ENCODE measurements at places on chromosomes 5 and 9.
A peak's percentile ranks its signal among the peaks of the same experiment; 100 is the strongest.

DNA sequence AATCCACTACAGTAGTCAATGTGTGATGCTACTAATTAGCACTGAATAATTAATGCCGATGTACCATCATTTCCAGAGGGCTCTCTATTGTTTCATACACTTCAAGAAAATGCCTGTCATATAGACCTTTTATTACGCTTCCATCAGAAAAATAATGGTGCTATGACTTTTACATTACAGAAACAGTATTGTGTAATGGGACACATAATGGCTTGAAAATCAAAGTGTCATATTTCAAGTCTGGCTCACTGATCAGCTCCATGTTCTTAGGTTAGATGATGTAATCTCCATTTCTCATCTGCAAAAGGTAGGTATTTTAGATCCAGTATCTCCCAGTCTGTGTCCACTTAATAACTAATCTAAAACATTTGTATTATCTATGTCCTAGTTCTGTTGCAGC is 990.6 kb upstream of the TYRP1 start:
- no peak for DNase-seq

DNA sequence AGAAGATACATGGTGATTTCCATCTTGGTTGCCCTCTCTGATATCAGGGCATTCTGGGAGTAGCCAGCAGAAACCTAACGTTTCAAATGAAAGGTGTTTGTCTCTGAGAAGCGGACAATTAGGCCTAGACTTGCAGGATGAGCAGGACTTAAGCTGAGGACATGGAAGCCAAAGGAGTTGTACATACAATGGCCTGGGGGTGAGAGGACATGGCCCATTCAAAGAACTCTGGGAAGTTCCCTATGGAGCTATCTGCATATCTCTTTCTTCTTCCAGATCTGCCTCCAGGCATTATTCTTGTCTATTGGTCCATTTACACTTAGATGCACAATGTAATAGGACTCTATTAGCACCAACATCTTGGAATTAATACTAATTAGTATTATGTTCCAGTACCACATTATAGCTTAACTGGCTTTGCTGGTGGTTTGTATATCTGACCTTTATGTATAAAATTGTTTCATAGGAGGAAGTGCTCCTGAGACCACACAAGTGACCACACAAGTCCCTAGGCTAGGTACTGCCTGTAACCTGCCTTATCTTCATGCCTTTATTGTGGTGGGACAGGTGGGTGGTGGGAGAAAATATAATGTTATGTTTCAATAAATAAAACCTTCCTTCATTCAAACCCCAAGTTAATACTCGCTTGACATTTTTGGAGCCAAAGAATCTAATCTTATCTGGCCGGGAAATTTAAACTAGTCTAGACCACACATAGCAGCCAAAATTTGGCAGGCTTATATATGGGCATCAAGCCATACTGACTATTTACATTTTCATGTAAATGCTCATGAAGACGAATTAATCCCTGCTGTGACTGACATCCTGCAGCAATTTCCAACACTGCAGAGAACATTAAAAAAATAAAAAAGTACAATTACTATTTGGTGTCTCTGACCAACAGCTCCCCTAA is 52.1 kb upstream of the EQTN start:
- DNase-seq: no peak

DNA sequence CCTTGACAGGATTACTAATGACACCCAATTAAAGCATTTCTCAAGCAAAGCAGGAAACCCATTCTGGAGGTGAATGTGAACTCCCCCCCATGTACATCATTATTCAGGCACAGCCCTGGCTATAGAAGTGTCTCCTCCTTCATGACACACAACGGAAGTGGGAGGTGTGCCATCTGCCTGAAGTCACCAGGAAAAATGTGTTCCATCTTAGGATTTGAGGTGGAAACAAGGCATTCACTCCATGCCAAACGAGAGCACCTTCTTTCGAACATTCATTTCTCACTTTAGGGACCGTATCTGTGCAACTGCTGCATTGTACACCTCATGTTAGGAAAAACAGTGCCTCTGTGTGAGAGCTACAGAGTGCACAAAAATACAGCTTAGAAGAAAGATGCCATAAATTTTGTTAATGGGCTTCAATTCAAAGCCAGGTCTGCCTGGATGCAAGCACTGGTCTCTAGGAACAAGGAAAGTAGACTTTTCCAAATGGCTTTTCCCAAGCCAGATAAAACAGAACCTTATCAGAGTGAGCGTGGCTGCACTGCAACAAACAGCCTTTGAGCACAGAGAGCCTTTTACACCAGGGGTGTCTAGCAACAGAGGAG is 19.4 kb downstream of the GOLM1 start:
- no peak for DNase-seq

DNA sequence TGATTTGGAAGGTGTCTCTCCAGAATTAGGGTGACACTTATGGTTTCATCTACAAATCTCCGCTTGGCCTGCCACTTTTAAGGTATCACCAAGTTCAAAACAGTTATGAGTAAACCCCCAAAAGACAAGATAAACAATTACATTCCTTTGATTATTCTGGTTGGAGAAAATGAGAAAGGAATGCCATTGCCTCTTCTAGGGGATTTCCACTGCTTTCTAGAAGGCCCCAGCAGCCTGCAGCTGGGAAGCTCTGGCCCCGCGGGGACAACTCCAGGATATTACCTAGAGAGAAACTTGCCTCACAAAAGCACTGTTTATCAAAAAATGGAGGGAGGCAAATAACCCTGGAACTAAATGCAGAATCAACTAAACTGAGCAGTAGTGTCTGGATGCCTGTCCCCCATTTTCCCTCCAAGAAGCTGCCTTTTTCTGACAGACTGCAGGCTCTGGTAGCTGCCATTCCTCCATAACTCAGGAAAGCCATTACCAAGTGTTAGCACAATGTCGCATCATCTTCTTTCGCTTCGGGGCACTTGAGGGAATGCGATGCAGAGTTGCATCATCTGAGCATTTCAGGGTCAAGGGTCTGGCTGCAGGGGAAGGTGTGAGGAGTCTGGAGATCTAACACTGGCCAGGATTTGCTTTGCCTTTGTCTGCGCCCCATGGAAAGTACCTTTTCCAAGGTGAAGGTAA is 71.5 kb upstream of the PLPP6 start:
- no peak for DNase-seq

GRCh38 chr5:13250464-13251291 is 693.8 kb downstream of the DNAH5 start:
- DNase-seq: peak; percentile 5

GRCh38 chr5:11182441-11183080 is 421.5 kb upstream of the DAP start:
- DNase-seq: peak; percentile 27

GRCh38 chr9:84136119-84136868 is 155.7 kb downstream of the RMI1 start:
- DNase-seq: no peak

DNA sequence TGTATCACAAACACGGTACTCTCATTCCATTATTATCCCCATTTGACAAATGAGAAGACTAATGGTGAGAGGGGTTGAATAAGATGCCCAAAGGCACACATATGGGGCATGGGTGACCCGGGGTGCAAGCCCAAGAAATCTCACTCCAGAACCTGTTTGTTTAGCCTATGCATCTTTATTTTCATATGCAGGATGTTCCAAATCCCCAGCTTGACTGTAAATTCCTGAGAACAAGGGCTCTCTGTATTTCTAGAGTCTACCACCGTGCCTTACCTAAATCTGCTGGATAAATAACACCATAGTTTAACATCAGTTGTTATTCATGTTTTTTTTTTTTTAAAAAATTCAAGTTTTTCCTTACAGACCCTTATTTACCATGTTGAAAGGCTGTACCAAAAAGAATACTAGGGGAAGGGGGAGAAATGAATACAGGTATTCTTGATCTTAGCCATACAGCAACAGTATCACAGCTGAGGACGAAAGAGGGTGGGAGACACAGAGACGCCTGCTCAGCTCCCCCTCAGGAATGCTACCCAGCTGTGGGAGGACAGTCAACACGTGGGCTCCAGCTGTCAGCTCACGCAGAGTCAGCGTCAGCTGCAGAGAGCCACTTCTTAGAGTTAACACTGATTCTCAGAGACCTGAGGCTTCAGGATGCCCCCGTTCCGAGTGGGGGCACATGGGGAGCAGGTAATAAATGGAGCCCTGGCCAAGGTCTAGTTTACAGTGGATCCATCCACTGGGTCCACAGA is 86.6 kb downstream of the MED27 start:
- DNase-seq: no peak

- no peak for DNase-seq
These were observed 186.0 kb downstream of the PAX5 start for GRCh38 chr9:36847781-36848673.

DNA sequence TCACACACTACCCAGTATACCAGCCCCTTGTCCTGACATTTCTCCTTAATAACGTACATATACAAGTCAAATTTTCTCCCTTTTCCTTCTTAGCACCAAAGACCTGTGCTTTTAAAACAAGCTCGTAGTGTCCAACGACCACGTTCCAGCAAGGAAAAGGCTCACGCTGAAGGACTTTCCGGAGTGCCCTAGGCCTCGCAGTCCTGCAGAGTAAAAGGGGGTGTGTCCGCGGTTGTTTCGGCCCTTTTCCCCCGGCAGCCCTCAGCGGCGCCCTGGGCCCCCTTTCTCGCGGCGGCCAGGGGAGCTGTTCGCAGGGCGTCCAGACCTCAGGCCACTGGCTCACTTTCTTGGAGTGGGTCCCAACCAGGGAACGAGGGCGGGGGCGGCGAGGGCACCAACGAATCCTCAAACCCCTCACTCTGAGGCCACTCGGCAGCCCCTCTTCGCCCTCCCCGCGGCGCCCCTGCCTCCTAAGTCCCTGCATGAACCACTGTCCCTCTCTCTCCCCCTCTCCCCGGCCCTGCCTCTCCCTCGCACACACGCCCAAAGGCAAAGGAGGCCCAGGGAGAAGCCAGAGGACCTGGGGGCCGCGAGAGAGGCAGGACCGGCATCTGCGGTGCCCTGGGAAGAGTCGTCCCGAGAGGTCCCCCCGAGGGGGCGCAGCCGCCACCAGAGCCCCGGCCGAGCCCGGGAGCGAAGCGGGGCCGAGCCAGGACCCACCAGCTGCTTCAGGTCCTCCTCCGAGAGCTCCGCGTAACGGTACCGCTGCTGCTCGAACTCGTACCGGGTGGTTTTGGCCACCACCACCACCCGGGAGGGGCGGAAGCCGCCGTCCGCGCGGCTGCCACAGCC is 720 bp downstream of the NADK2 start:
- peak; percentile 53 for DNase-seq

DNA sequence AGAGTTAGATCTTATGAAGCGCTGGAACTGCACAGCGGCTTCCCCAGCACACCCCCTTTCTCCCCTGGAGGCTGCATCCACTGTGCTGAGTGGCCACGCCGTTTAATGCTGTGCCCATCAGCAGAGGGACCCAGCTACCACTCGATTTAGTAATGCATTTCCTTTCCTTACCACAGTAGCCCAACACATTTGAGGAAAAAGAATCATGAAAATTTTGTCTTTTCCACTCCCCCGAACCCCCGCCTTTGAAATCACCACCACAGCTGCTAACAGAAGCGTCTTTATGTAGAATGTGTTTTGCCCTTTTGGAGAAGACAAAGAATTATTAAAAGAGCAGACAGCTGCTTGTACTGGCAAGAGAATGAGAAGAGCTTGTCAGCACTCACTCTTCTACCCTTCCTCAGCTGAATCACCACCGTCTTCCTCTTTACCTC is 73.2 kb downstream of the ACER2 start:
- DNase-seq: no peak

DNA sequence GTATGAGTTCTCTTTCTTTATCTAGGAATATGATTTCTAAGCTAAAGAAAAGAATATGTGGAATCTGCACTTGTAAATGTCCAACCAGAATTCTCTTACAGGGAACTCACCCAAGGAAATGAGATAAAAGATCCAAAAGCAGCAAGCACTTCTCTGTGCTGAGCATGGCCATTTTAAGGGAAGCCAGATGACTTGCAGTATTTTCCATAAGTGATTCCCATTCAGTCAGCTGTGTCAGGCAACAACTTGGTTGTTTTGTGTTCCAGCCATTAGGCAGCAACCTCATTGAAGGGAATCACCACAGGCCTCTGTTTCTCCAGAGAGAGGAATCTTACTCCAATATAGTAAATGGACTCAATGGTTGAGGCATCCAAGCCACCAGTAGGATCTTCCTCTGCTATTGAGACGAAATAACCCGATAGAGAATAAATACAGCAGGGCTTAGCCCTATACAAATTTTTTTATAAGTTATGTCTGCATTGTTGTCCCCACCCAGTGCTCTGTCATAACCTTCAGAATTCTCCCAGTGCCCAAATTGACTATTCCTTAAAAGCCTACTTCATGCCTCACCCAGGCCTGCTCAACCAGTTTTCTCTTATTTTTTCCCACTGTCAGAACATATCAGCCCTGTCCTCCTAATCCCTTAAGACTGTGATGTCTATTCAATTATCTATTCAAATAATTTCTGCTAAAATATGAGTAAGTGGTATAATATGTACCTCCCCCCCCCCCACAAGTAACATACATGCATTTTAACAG is 236.6 kb downstream of the PJA2 start:
- DNase-seq: no peak

DNA sequence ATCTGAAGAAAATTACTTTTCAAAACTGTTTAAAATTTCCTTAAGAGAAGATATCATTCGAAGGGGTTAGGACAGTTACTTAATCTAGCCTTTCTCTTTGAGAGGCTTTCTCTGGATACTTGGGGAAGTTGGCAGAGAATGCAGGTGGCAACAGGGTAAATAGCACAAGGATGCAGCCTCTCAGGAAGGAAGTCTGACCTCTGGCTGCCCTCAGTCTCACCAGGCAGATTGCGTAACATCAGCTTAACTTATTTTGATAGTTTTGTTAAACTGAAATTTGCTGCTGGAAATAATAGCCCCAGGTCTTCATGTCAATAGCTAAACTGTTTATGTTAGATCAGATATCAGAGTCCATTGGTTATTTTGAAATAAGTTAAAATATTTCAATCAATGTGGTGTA is 20.4 kb downstream of the CCDC192 start:
- DNase-seq: peak; percentile 38

- DNase-seq: no peak
These were observed 156.3 kb downstream of the GOLPH3 start for GRCh38 chr5:32017692-32018367.

- DNase-seq: no peak
These were observed 150.1 kb downstream of the RNF180 start for GRCh38 chr5:64315778-64316177.

GRCh38 chr9:87701931-87702421 is 23.9 kb upstream of the CTSL start:
- DNase-seq: no peak

GRCh38 chr9:113885183-113886025 is 9.3 kb downstream of the ZNF618 start:
- no peak for DNase-seq

DNA sequence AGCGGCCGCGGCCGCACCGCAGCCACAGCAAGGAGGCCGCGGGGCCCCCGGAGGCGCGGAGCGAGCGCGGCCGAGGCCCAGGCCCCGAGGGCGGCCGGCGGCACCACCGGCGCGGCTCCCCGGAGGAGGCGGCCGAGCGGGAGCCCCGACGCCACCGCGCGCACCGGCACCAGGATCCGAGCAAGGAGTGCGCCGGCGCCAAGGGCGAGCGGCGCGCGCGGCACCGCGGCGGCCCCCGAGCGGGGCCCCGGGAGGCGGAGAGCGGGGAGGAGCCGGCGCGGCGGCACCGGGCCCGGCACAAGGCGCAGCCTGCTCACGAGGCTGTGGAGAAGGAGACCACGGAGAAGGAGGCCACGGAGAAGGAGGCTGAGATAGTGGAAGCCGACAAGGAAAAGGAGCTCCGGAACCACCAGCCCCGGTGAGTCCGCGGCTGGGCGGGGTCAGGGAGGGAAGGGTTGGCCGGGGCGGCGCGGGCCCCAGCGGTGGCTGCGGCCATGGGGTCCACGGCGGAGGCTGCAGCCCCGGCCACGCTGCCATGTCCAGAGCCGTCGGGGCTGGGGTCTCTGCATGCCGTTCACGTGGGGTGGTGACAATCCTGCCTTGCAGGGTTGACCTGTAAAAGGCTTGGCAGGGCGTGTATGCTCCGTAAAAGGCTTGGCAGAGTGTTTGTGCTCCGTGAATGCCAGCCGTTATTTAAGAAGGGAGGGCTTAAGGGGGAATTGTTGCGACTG is 146.0 kb downstream of the CACNA1B start:
- no peak for DNase-seq

All from inflammatory macrophage treated with lipopolysaccharide for 1 hour (primary cell).